ENCODE measurements at places on chromosomes 1 and 21.

DNA sequence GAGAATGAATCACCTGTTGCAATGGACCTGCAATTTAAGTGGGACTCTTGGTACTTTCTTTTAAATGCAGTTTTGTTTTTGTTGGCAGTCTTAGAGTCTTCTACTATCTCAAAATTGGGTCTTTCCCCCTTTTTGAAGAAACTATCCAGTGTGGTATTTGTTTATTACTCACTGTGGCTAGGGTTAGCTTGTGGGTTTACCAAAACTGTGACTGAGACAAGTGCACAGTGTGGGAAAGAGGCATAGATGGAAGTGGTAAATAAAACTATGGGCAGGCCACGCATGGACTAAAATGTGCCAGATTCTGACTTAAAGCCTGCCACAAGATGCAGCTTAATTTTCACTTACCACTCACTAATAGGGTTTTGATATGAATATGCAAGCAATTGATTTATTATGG lies 1441.7 kb downstream of the PLA2G4A start:
- DNase-seq = no peak

DNA sequence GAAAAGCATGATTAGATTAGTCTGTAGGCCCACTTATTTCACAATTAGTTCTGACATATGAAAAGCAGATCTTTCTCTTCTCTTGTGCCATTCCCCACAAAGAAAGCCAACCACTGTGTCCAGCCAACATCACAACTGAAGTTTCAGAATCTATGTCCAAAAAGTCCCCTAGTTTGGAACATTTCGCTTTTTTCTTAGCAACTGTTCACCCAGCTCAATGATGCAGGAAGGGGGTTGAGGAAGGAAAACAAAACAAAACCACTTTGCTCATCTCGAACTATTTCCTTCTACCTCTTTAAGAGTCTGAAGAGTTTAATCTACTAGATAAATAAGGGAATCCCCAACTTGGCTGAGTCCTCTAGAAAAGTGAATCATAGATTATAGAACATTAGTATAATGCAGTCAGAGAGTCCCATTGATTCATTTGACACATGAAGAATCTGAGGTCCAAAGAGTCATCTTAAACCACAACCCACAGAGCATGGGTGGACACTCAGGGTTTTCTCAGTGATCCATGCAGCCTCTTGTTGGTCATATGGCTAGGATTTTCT lies 159.3 kb upstream of the SGIP1 start:
- no peak for DNase-seq

- DNase-seq = no peak
Measured at GRCh38 chr21:44566403-44566802, 7.1 kb upstream of the KRTAP10-4 start.

DNA sequence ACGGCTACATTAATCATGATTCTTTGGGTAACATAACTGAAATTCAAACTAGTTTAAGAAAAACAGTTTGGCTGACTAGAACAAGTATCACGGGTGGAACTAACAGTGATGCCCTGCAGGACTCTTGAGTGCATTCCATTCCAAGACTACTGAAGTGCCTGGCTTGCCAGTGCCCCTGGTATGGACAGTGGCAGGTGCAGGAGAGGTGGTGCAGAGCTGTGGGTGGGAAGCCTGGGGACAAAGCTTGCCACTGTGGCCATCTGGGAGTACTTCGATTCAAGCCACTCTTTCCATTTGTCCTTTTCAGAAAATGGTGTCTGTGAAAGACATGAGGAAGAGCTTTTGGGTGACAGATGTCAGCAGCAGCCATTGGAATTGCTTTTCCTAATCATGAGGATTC lies 166.5 kb downstream of the RRAGC start:
- no peak for DNase-seq

Measured in activated T-helper 1 cell treated with anti-CD3 and anti-CD28 coated beads, Interleukin-2, amount 50 U/mL, for 16 hours (primary cell).